ENCODE measurements at places on chromosomes 11 and 22.

GRCh38 chr11:81963018-81963417, 770.6 kb downstream of the FAM181B start:
- DNase-seq = no peak

- peak; percentile 59 for DNase-seq
Observed at GRCh38 chr22:41833369-41834004, 582 bp downstream of the SREBF2 start.

DNA sequence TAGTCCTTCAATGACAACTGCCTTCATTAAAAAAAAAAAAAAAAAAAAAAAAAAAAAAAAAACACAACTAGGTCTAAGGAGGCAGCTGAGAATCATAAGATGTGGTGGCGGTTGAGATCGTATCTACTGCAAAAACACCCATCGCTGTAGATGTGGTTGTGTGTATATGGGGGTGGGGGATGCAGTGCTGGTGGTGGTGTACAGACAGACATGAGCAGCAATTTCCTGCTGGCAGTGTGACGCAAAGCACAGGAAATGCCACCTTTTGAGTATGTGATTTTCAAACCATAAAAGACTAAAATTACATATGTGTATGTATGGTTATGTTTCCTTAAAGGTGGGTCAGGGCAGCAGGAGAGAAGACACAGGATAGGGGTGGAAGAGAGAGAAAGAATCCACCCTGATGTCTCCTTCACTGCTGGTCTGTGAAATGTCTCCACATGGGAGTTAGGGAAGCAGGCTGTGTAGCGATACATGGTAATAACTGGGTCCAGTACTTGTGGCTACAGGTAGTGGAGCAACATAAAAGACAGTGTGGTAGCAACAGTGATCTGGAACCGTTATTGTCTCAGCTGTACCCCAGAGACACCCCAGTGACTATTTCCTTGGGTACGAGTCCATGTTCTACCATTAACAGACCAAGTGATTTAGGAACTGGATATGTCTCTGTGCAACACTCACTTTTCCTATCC, 57.9 kb downstream of the SYTL2 start:
- DNase-seq = peak; percentile 90

- DNase-seq = peak; percentile 53
Observed at GRCh38 chr11:124670732-124671131, 2.8 kb downstream of the SIAE start.

DNA sequence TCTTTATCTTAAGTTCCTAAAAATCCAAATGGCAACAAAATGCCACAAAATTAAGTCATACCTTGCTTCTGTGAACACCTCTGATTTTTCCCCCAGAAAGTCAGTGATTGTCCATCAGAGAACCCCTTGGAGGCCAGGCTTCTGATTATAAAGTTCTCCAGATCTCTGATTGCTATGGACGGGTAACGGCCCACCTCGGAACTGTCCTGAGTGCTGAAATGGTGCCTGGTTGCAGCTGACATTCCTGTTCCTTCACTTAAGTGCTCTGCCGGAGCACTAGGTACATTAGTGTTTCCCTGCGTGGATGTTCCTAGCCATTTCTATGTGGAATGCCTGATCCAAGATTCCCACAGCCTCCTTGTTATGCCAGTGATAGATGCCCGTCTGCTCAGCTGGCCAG, 85.0 kb downstream of the CHST1 start:
- peak; percentile 20 for DNase-seq

- no peak for DNase-seq
Observed at GRCh38 chr11:68297494-68297811, 14.9 kb upstream of the LRP5 start.

DNA sequence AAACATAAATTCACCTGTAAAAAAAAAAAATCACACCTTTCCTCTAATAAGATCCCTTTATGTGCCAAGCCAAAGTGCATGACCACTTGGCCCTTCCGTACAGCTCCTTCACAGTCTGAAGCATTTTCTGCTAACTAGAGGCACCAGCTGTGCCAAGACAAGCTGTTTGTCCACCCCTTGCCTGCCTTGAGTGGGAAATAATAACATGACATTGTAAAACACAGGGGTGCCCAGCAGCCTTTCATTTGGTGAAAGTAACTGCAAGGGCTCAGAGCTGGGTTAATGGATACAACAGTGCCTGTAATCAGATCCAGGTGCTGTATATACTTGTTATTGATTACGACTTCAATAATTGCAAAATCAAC, 59.2 kb downstream of the DDIAS start:
- no peak for DNase-seq

GRCh38 chr11:22688914-22689313, 22.5 kb downstream of the GAS2 start:
- no peak for DNase-seq

- no peak for DNase-seq
Observed at GRCh38 chr11:113119966-113120736, 158.9 kb downstream of the NCAM1 start.

DNA sequence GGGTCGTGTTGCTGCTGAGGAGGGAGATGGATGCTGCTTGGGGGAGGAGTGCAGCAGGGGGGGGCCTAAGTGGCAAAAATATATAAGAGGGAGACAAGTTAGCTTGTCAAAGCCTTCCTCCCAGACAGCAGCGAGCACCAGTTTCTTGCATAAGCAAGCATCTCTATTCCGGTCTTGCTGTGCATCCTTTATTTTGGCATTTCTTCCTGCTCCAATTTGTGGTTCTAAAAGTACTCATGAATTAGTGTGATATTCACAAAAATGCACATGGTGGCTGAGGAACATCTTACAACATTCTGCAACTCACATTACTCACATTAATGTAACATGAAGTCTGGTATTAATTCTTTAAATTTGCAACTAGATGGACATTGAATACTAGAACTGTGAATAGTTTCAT, 32.1 kb downstream of the GDPD5 start:
- no peak for DNase-seq

DNA sequence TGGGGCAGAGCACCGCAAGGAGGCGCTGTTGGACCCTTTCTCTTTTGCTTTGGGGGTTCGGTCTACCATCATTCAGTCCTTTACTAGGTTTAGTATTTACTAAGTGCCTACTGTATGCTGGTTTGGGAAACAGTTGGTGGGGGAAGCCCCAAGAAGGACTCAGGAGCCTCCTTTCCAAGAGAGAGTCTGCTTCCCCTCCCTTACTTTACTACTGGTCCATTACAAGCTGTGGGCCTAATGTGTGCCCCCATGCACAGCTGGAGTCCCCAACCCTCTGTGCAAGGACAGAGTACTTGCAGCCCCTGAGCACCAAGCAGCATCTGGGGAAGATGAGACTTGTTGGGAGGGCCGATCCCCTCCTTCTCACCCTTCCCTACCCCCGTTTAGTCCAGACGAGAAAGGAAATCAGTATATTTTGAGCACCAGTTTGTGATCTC, 876 bp upstream of the UBE2L6 start:
- no peak for DNase-seq

DNA sequence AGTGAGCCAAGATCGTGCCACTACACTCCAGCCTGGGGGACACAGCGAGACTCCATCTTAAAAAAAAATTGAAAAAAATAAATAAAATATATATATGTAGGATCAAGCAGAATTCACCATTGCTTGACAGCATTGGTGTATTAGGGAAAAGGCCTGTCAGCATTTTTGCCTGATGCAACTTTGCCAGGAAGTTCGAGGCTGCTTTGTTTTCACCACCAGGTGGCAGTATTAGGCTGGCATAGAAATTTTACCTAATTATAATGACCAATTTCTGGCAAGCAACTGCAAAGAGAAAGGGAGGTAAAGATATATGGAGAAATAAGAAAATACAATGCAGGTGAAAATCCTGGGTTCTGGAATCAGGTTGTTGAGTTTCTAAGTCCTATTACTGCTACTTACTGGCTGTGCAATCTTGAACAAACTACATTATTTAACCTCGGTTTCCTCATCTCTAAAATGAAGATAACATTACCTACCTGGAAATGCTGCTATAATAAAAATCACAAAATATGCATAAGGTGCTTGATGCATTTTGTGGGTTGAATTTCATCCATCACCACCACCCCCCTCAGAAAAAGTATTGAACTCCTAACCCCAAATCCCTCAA, 24.7 kb downstream of the LAYN start:
- peak; percentile 76 for DNase-seq

GRCh38 chr22:27149921-27150543, 492.6 kb downstream of the MIAT start:
- DNase-seq = no peak

DNA sequence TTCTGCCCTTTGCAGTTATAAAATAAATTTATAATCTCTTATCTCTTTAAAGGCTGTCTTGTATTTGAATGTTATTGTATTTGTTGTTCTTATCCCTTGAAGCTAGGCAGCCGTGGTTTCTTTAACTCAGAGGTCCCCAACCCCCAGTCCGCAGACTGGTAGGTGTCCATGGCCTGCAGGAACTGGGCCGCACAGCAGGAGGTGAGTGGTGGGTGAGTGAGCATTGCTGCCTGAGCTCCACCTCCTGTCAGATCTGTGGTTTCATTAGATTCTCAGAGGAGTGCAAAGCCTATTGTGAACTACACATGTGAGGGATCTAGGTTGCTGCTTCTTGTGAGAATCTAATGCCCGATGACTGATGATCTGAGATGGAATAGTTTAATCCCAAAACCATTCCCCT, 380.0 kb upstream of the CCDC90B start:
- DNase-seq = no peak

- DNase-seq = no peak
Observed at GRCh38 chr11:125481531-125481930, 14.5 kb downstream of the FEZ1 start.

DNA sequence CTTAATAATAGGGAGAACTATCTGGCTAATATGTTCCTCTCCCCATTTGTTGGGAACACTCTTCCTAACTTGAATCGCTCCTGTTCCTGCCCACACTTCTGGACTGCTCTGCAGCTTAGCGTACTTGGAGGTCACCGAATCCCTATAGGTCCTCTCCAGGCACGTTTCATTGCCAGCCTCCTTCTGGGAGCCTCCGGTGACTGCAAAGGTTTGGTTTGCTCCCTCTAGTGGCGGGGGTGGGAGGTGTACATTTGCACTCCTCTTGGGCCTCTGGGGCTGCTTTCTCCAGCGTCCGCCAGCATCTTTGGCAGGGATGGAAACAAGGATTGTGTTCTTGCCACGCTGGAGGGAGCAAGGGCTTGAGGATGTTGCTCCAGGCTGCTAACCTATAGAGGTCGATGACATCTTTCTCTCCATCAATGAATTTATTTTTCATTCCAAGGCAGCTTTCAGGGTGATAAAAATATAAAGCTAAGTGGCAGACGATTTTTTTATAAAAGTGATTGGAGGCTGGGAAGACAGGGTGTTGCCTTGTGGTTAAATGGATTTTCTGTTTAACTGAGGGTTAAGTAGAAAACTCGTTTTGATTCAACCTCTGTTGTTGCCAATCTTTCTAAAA, 48.7 kb downstream of the TSPAN18 start:
- DNase-seq = peak; percentile 72

DNA sequence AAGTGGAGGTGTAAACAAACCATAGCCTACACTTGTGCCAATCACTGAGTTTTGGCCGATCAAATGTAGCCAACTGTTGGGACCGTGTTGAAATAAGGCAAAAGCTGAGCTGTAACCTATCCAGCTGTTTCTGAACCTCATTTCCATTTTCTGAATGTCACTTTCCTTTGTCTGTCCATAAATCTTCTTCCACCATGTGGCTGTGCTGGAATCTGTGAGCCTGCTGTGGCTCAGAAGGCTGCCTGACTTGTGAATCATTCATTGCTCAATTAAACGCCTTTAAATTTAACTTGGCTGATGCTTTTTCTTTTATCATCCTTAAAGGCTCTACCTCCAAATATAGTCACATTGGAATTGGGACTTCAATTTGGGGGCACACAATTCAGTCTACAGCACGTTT, 203.1 kb upstream of the MPPED2 start:
- no peak for DNase-seq

Data from activated CD4-positive, alpha-beta T cell treated with anti-CD3 and anti-CD28 coated beads for 36 hours (primary cell).